ENCODE measurements at places on chromosomes 4 and X.

GRCh38 chr4:6647582-6648230 lies 7.2 kb downstream of the MRFAP1 start:
- DNase-seq, result no peak

DNA sequence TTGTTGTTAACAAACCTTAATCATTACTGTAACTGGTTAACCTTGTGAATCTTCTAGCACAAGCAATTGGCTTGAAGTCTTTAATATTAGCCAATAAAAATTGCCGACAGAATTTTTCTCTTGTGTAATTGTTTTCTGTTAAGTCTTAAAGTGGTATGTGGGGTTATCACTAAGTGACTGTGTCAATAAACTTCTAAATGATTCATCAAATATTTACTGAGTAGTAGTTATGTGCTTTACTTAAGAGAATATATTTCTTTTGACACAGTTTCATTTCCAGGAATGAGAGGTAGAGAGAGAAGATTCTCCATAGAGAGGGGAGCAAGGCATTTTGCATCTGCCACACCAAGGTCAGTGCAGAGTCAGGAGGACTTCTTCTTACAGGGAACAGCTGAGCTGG lies 2361.6 kb upstream of the AGA start:
- DNase-seq, result no peak

DNA sequence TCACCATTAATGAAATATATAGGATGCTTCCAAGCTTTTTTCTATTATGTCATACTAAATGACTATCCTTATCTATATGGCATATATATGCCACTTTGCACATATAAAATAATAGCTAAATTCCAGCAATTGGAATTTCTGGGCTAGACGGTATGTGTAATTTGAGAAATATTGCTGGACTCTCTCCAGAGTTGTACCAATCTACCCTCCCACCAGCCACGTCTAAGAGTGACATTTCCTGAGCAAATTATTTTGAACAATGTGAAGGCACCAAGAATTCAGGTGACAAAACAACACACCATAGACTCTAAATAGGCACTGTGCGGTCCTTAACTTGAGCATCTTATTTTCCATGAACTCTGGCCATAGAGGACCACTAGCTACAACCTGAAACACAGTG lies 62.3 kb downstream of the RFC1 start:
- no peak for DNase-seq

DNA sequence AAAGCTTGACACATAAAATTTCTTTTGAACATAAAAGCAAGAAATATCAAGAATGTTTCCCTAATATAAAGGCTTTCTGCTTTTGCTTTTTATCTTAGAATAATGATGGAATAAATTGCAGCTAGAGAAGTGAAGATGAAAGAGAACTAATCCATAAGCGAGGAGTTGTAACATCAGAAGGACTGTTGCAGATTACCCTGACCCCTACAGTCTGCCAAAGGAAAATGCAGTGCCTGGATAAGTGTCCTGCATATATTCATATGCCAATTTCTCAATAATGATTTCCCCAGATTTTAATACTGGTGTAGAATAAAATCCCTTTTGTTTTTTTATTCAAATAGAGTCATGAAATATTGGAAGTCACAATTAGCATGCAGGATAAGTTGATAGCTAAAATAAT lies 115.9 kb downstream of the MAGEC2 start:
- DNase-seq, result no peak

DNA sequence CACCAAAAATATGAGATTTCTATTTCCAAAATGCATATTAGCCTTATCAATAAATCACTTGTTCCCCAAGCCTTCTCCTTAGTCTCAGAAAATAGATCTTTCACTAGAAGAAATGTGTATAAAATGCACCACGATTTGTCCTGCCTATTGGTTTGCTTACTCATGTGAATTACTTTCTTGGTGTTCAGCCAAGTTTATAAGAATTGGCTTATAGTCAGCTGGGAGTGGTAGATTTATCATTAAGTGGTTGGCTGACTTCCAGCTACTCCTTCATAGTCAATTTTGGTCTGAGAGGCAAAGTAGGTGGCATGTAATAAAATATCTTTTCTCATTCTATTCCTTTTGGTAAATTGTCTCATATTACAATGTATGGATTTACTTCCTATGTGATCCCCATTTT lies 1.3 kb downstream of the SULT1E1 start:
- no peak for DNase-seq
